Stimulated activated CD4-positive, alpha-beta T cell treated with anti-CD3 and anti-CD28 coated beads, TNF-alpha, amount 100 ng/mL, for 48 hours (primary cell): ENCODE measurements at places on chromosomes 4 and X.

- no peak for DNase-seq
Observed at GRCh38 chrX:8841911-8842310, 40.7 kb upstream of the FAM9A start.

- no peak for DNase-seq
Observed at GRCh38 chrX:44433556-44433955, 90.1 kb upstream of the EFHC2 start.

DNA sequence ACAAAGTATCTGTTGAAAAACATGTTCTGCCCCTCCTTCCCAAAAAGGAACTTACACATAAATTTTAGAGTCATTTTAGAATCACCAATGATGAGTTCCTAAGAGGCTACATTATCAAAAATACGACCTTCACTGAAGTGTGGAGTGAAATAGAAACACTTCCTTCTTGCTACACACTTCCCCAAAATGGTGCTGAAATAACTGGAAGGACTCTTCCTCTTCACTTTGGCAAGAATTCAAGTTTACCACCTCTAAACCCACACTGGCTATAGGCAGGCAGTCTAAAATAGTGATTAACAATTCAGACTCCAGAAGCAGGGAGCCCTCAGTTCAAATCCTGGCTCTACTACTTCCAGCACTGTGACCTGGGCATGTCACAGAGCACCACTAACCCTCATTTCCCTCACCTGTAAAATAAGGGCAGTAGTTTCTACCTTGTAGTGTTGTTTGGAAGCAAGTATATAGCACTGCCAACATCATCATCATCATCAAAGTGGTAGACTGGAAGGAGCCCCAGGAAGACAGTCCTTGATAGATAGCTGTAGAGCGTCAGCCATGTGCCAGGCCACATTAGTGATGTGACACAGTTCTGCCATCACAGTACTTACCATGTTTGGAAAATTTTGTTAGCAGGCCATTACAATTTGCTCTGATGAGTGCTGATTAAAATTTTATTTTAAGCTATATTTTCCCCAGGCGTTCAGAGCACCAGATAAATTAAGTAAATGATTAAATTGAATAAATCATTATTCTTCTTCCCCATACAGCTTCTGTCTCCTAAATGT, 103.3 kb downstream of the PARM1 start:
- DNase-seq = no peak

- DNase-seq = no peak
Observed at GRCh38 chr4:154807042-154807630, 26.1 kb downstream of the RBM46 start.

GRCh38 chr4:2347190-2347589, 71.3 kb downstream of the ZFYVE28 start:
- no peak for DNase-seq

DNA sequence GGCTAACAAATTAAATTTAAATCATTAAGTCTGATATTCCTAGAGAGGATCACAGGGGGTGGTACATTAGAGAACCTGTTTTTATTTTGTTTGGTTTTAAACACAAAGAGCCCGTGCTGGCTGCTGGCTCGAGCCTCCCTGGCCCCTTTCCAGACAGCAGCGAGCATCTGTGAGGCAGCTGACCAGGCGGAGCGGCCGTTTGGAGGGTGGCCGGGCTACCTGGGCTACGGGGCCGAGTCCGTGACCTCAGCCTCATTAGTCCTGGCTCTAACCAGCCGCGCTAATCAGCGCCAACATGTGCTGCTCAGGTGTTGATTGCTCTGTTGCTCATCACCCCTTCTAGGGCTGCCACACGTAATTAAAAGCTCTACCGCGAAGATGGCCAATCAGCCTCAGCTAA, 35.3 kb downstream of the DCTD start:
- no peak for DNase-seq

DNA sequence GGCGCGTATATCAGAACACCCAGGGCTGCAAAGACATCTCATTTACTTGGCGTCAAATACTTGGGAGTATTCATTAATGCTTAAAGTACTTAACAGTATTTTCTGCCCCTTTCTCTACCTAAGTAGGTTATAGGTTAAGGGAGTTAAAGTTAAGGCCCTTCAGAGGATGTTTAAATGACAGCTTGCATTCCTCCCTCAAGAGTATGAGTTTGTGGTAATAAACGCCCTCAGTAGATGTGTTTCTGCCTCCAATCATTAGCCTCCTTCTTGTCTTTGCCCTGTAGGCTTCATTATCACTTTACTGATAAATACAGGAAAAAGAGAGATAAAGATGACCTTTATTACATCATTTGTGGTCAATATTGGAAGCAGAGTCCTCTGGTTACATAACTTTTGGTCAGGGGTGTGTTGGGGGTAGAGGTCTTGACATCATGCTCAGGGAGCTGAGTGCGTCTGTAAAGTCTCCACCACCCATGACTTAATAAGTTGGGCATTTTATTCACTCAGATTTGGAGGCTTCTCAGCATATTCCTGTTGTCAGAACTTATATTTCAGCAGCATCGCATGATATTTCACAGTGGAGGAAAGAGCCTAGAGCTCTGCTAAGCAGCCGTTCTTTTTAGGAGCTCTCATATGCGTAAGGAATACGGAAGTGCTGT, 145.9 kb downstream of the CPE start:
- DNase-seq = no peak

DNA sequence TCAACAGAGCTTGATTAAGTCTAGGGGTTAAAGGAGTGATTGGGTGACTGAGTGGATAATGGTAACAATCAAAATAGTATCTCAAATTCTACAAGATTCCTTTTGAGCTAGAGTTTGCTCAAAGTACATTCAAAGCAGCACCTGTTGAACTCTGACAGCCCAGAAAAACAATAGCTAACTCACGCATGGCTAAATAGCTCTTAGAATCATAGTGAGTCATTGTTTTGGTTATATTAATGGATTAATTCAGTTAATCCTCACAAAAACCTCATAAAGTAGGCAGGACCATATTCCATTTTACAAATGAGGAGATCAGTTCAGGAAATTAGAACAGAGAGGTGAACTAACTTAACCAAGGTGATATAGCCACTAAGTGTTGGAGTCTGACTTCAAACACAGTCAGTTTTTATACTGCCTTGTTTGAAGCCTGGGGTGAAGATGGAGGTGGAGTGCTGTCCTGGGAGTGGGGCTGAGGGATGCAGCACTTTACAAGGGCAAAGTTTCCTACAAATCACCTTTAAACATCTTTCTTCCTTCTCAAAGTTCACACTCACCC, 35.9 kb upstream of the PPM1K start:
- DNase-seq = no peak

DNA sequence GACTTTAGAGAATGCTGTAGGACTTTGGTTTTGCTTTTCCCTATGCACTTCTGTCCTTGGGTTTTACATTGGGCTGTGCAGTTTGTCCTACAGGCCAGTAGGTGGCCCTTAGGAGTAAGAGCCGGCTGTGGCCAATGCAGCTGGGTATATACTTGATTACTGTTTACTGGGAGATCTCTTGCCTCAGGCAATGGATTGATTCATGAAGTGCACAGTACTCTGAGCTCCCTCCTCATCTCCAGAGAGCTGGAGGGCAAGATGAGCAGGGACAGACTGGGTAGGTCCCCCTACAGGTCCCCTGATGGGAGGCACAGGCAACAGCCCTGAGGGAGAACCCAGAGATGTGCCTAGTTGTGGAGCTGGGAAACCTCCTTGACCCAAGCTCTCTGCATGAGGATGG, 103.8 kb upstream of the QRFPR start:
- no peak for DNase-seq

DNA sequence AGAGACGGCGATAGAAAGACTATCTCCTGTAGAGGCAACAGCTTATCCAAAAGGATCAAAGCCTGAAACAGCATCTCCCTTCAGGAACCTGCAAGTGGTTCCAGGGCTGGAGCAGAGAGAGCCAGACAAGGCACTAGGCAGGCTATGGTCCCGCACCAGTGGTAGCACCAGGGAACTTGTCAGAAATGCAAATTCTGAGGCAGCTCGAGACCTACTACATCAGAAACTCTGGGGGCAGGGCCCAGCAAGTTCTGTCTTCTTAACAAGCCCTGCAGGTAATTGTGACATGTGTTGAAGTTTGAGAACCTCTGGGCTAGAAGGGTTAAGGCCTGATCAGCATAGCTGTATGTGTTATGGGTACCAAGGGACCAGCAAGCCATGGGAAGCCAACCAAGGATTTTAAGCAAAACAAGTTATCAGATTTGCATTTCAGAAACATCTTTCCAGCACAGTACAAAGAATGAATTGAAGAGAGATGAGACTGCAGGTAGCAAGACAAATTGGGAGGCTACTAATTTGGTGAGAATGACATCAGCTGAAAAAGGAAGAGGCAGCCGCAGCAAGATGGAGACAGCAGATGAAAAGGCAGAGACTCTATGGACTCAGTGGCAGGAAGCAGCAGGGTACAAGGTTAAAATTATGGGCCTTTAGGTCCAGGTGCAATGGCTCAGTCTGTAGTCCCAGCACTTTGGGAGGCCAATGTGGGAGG, 139.7 kb downstream of the TSPAN5 start:
- DNase-seq = no peak

DNA sequence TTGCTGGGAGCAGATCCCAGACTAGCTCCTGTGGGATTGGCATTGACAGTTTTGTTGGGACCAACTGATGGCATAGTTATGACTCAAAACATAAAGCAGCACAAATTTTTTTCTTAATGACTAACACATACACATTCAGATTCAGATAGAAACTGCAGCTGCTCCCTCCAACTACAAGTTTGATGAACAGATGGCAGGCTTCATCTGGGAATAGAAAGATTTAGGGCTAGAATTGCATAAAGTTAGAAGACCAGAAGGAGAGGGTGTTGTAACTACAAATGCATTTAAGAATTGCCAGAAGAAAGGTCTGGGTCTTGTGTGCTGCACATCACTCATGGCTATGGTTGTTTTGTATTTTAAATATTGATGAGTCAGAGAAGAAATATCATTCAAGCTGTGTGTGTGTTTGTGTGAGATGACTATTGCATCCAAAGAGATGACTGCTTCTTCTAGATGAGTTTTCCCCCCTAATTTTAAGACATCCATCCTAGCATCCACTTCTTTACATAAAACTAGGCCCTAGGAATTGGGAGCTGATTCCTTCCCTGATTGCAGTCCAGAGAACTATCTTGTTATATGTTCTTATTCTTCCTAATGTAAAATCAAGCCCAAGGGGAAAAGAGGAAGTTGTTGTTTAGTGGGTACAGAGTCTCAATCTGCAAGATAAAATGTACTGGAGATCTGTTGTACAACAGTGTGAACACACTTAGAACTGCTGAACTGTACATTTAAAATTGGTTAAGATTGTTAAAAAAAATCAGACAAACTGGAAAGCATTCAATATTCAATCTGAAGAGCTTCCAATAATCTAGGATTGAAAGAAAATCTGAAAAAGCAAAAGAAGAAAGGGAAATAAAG, 175.1 kb downstream of the PARM1 start:
- DNase-seq = no peak

DNA sequence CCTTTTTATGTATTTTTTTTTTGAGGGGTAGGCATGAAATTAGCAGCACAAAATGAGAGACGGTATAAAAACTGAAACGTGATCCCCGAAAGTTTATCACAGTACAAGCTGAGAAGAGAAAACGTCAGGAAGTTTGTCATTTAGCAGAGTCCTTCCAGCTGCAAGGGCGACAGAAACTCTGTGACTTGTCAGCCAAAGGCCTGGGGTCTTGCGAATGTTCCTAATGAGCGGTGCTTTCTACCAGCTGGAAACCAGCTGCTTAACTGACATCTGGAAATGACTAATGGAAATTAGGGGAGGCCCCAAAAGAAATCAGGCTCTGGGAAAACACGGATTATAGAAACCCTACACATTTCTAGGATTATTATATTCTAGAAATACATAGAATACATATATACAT, 66.5 kb downstream of the CHRNA9 start:
- DNase-seq = no peak

DNA sequence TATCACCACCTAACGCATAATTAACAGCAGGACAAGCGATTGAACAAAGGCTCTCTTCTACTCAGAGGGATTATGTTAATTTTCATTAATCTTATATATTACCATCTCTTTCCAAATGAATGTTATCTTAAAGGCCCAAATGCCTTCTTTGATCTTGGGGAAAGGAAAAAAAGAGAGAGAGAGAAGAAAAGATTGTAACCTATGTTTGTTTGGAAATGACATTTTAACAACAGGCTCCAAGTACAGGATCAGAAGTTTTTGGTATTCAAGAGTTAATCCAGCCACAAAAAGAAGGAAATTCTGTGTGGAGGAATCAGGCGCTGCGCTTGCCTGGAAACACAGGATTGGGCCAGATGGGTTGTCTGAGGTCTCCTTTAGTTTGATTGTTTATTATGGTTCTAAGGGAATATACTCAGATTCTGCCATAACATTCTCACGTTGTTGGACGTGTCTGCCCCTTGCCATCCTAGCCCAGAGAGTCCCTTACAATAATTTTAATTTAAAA, 100.7 kb upstream of the STX18 start:
- no peak for DNase-seq

- no peak for DNase-seq
Observed at GRCh38 chrX:47283015-47283771, 50.4 kb downstream of the USP11 start.

DNA sequence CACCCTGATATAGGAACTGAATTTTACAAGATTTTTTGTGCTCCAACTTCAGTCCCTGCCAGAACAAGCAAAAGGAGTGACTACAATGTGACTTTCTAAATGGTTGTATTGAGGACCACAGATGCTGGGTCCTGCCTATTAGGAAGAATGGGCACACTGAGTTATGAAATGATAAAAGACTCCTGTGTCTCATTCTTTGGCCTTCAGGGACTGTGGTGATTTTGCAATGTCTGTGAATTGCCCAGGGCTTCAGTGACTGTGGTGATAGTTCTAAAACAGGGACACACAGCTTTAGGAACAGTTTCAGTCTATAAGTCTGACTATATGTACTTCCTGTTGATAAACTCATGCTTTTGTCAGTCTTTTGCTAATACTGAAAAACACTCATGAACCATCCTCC, 210.2 kb downstream of the DMD start:
- DNase-seq = no peak

DNA sequence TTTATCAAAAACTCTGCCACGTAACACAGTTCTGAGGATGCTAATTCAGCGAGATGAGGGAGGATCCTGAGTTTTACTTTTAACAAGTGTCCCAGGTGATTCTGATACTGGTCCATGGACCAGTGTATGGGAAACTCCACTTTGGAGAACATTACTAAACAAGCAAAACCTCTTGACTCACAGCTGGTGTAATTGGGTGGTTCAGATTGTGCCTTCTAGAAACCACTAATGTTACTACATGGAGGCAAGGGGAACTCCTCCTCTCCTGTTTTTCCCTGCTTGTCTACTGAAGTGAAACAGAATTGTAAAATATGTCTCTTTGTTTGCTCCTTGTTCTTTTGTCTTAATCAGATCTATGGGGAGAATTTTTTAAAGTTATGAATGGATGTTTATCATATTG, 62.6 kb downstream of the FRAS1 start:
- DNase-seq = no peak
